ENCODE measurements at places on chromosomes 4 and X. TPM values are rescaled to one million over a fixed set of nuclear protein-coding genes. Genes with fewer than 3 reads are reported as not detected.

POLN gene
- total RNA-seq: 0.96 TPM

DOK7 gene
- 0.13 TPM for total RNA-seq

TNIP3 gene
- not detected for total RNA-seq

XAGE1B gene
- total RNA-seq: not detected

XAGE1A gene
- total RNA-seq: not detected

AKAP14 gene
- total RNA-seq: not detected
